Smooth muscle cell of the brain vasculature (primary cell): ENCODE measurements at places on chromosomes 3 and 15.

GRCh38 chr3:134802428-134803050, 7.5 kb downstream of the EPHB1 start:
- DNase-seq, result no peak

DNA sequence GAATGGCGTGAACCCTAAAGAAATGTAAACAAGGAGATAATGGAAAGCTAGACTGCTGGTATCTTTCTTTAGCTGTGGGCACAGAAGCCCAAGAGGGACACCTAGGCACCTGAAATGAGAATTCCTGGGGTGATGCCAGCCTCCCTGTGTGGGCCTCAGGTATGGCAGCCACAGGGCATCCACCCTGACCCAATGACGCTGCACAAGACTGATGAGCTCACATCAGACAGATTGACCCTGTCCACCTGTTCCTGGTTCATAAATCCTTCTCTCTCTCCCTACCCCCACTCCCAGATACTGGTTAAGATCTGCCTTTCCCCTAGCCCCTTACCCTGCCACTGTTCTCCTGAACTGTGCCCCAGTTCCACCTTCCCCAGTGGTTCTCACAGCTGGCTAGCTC, 1.5 kb downstream of the GLB1 start:
- DNase-seq, result no peak

GRCh38 chr3:75171630-75172230, 492.4 kb upstream of the FRG2C start:
- DNase-seq, result no peak

DNA sequence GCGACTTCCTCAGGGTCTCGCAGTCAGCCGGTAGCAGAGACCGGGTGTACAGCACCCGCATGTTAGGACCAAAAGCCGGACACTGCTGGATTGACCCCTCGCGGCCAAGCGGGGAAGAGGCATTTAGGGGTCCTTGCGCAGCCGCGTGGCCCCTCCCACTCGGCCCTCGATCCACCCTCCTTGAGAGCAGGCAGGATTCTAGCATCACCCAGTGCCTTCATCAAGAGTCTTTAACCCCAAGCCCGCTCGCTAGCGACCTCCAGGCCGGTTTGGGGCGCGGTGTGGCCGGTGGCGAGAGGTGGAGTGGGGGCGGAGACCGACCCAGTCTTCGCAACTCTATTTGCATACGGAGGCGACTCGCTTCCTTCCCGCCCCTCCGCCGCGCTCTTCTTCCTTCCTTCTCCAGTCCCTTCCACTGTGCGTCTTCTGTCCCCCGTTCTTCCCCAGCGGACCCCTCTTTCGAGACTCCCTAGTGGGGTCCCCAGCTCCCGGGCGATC, at the start of gene ST6GAL1:
ST6GAL1 (plus strand) TSS at position 384 of the 498 bp plus-strand sequence. CDS start 112,178 bp downstream, outside the sequence.
- DNase-seq, result no peak

DNA sequence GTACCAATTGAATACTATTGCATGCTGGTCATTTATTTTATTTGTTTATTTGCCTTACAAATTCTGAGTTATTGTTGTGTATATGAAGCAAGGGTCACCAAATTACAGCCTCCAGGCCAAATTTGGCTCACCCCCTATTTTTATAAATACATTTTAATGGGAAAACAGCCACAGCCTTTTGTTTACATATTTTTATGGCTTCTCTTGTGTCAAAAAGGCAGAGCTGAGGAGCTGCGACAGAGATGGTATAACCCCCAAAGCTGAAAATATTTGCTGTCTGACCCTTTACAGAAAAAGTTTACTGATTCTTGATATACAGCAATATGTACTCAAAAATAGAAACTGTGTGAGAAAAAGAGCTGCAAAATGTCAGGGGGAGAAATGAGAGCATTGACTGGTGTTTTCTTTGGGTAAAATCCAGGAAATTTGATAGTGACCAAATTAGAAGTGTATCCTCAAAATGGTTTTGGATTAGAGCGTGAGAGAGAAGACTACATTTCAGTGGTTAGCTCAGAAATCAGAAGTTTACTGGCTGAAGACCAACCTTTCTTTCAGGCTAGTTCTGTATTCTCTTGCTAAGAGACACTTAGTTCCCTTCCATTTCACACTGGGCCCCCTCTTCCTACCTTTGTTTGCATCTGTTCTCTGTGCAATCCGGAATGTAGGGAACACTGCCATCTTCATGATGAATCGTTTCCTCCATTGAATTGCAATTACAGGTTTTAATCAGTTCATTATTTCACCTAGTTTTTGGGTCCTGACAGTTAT, 757.8 kb downstream of the AGBL1 start:
- no peak for DNase-seq

- no peak for DNase-seq
These were observed 43.0 kb upstream of the KY start for GRCh38 chr3:134693804-134694203.

- no peak for DNase-seq
These were observed 122.6 kb downstream of the OSBPL10 start for GRCh38 chr3:31858439-31858838.

GRCh38 chr3:72017311-72017710, 232.4 kb upstream of the PROK2 start:
- no peak for DNase-seq

- DNase-seq, result peak; percentile 3
These were observed 348.3 kb upstream of the TMCO5A start for GRCh38 chr15:37586011-37586583.

- no peak for DNase-seq
These were observed at the start of gene IQCF6 for GRCh38 chr3:51779137-51779536. IQCF6 (minus strand) TSS chr3:51779237; CDS start chr3:51779224, 13 bp downstream.

DNA sequence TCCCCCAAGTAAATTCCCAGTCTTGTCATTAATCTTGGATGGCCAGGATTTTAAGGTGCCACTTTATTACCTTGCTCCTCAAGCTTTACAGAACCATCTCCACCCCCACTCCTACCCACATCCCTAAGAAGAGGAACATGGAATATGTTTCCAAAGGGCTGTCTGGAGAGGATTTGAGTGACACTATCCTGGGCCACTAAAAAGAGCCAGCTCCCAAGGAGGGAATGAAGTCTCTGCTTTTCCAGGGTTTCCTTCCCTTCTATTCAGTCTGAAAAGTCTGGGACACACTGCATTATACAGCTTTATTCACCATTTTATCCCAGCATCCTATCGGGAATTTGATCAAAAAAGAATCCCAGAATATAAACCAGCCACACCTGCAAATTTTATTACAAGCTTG, 35.6 kb upstream of the MECOM start:
- DNase-seq, result peak; percentile 18

DNA sequence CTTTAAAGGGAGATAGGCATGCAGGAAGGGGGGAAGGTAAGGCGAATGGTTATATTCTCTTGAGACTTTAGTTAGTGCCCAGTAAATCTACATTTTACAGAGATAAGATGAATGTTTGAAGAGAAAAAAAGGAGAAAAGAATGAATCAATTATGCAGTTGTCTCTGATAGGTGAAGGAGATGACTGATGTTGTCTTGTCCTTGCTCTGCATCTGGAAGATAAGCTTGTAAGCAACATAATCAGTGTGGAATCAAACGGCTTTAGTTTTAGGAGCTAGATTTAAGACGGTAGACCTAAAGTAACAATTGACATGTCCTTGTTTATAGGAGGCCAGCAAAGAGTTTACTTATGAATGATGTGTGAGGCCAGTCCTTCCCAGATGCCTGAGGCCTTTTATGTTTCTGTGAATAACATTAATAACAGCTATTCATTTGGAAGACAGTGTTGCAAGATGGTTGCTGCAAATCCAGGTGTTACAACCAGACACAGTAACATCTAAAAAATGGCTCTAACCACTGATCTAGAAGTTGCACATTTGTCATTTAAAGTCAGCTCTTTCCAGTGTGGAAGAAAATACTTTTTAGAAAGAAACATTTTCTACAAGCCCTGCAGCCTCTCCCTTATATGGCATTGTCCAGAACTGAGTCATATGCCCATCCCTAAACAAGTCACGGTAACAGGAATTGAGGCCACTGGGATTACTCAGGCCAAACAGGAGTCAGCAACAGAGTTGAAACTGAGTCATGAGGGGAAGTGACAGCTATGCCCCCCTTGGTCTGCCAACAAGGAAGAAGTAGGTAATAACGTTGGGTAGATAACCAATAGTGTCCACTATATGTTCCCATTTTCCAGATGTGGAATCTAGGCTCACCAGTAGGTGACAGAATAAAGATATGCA, 77.5 kb upstream of the FBN1 start:
- no peak for DNase-seq

- no peak for DNase-seq
These were observed 109.6 kb upstream of the PTX3 start for GRCh38 chr3:157327018-157327417.

DNA sequence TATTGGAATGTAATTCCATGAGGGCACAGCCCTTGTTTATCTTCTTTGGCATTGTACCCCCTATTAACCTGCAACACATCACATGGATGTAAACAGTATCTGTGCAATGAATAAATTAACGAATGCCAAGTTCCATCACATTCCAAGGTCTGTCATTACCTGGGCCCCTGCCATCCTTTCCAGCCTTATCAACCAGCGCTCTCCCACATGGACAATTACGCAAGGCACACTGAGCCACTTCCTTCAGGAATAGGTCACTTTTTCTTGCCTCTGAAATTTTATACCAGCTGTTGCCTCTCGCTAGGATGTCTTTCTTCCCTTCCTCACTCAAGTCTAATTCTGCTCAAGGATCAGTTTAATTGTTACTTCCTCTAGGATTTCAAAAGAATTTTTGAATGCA, 1051.8 kb upstream of the CFAP20DC start:
- no peak for DNase-seq

- no peak for DNase-seq
These were observed 161.4 kb downstream of the CHSY1 start for GRCh38 chr15:101090428-101090790.

DNA sequence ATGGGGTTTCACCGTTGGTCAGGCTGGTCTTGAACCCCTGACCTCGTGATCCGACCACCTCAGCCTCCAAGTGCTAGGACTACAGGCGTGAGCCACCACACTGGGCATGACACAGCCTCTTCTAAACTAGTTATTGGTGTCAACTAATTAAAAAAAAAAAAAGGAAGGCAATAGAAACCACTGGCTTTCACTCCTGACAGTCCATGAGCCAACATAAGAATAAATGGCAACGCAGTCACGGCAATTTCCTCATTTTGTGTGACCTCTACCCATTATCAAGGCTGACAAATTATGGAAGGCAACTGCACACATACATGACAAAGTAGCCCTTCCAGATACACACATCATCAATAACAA, 5.9 kb downstream of the ARHGEF3 start:
- no peak for DNase-seq

GRCh38 chr15:84840741-84841429, 23.7 kb downstream of the ALPK3 start:
- DNase-seq, result no peak

DNA sequence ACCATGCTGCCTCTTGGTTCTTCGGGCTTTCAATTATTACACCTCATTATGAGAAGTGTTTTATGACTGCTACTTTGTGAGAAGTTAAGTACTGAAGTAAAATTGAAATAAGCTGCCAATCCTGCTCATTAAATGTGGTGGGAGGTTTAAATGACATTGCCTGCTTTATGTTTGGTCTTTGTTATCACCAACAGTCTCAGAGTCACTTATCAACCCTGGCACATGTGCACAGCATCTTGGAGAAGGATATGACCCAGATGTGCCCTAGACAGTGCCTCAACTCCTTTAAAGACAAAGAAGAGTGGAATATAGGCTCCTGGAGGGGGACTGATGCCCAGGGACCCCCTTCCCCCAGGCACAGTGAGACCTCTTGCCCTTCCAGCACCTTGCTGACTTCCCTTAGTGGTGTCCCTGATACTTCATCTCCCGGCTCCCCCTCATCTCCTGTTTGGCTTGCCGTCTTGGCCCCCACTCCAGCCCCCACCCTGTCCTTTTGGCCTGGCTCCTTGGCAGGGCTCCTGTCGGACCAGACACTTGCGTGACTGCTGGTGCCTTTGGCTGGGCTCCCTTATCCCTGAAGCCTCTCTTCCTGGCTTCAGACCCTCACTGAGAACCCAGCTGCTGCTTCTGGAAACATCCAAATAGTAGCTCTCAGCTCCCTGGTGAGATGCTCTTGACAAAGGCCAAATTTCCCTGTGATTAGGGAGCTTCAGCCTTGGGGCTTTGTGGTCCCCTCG, 39.8 kb downstream of the ARHGAP31 start:
- DNase-seq, result no peak
